ENCODE measurements at places on chromosomes 4 and X.

DNA sequence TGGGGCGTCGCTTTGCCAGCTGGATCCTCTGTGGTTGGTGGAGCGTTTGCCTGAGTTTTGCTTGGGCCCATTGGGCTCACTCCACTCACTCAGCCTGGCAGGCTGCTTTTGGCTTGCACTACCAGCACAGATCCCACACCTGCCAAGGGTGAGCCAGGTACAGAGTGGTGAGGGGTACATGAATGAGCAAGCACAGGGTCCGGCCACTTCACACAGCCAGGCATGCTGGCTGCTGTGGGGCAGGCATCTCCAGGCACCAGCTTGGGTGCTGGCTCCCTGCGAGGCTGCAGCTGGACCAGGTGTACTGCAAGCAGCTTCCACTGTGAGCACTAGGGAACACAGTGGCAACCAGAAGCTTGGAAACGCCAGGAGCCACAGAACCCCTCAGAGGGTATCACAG lies 60.1 kb upstream of the NPNT start:
- no peak for DNase-seq

GRCh38 chr4:125316401-125316790 lies 1.6 kb downstream of the FAT4 start:
- peak; percentile 77 for DNase-seq

DNA sequence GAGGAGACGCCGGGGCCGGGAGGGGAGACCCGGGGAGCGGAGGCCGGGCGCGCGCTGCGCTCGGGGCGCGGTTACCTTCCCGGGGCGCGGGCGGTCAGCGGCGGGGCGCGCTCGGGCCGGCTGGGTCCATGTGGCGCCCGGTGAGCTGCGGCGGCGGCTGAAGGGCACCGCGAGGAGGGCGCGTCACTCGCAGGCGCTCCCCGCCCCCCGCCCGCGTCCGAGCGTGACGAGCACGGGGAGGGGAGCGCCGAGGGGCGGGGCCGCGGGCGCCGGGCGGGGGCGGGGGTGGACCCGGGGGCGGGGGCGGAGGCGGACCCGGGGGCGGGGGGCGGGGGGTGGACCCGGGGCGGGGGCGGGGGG lies at the start of gene CPLX1:
Gene CPLX1, minus strand, starts transcription at position 159 of the 360 bp plus-strand sequence. CDS start 1,607 bp downstream, outside the sequence.
- DNase-seq = no peak

DNA sequence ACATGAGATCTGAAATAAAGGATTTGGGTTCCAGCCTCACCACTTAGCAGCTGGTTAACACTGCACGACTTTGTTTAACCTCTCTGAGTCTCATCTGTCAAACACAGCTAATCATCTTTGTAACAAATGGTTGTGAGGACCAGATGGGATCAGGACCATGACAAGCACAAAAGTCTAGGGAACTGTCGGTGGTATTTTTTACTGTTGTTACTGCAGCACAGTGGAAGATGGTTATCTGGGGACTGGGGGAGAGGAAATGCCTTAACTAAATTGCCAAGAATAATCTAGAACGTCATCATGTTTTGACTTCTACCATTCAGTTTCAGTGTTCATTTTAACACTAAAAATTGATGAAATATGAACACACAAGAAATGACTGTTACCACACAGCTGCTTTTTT lies 99.5 kb downstream of the ADGRA3 start:
- DNase-seq = no peak

DNA sequence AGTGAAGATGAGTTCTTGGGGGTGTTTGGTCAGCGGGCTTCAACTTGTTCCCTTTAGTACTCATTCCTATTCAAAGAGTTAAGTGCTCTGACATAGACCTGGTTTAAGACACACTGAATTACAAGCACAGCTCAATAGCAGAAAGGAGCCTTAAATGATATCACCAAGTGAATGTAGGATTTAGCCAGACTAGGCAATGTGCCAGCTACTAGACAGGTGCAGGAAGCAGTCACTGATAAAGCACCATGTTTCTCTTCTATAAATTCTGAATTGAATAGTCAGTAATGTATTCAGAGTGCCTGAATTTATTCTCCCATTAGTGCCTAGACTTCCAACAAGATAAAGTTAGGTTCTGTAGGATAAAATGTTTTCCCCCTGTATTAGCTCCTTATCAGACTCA lies 63.6 kb downstream of the ASB9 start:
- DNase-seq = no peak

- DNase-seq = no peak
These were observed 156.7 kb downstream of the SPRY1 start for GRCh38 chr4:123553279-123553678.

GRCh38 chrX:77930581-77930980 lies 20.1 kb downstream of the ATP7A start:
- no peak for DNase-seq

- DNase-seq = no peak
These were observed 3.9 kb upstream of the SYN1 start for GRCh38 chrX:47623540-47624027.

- no peak for DNase-seq
These were observed 124.1 kb upstream of the WDR1 start for GRCh38 chr4:10240691-10241090.

DNA sequence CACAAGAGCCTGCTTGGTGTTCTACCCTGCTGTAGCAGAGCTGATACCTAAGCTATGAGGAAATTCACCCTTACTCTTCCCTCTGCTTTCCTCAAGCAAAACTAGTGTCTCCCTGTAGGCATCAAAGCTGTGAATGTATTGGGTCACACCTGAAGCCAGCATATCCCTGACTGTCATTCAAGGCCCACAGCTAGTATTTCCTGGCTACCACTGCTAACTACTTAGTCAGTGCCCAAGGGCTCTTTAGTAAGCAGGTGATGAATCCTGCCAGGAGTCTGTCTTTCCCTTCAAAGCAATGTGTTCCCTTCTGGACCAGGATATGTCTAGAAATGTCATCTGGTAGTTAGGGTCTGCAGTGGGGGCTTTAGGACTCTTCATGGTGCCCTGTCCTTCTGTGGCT lies 125.7 kb downstream of the RPA4 start:
- no peak for DNase-seq

DNA sequence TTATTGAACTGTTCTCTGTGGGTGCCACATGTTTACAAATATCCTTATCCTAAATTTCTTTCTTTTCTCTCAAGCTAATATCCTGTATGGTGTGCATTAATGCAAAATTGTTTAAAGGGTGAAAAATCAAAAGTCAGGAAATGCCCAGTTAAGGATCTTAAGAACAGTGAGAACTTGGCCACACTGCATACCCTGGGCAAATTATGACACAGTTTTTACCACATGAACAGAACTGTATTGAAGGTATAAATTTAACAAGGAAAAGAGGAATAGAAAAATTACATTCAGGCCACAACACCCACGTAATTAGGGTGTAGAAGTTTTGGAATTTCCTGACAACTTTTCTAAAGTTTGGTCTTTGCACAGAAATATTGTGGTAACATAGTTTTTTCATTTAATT lies 94.4 kb upstream of the HCCS start:
- no peak for DNase-seq

GRCh38 chrX:63664741-63665140 lies 120.3 kb downstream of the ARHGEF9 start:
- no peak for DNase-seq

DNA sequence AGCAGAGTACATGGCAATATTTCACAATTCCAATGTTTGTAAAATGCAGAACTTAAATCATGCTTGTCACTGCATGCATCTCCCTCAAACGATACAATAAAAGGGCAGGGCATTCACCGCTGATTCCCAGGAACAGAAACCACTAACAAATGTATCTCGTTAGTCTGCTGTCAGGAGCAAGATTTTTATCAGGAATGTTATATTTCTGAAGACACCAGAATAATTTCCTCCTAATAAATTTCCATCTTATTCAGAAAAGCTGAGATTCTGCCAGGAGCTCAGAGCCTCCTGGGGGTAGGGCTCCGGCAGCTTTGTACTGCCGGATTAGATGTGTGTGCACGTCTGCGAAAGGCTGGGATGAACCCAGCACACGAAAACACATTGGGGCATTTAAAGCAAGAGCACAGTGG lies 54.0 kb upstream of the LDB2 start:
- DNase-seq = no peak

DNA sequence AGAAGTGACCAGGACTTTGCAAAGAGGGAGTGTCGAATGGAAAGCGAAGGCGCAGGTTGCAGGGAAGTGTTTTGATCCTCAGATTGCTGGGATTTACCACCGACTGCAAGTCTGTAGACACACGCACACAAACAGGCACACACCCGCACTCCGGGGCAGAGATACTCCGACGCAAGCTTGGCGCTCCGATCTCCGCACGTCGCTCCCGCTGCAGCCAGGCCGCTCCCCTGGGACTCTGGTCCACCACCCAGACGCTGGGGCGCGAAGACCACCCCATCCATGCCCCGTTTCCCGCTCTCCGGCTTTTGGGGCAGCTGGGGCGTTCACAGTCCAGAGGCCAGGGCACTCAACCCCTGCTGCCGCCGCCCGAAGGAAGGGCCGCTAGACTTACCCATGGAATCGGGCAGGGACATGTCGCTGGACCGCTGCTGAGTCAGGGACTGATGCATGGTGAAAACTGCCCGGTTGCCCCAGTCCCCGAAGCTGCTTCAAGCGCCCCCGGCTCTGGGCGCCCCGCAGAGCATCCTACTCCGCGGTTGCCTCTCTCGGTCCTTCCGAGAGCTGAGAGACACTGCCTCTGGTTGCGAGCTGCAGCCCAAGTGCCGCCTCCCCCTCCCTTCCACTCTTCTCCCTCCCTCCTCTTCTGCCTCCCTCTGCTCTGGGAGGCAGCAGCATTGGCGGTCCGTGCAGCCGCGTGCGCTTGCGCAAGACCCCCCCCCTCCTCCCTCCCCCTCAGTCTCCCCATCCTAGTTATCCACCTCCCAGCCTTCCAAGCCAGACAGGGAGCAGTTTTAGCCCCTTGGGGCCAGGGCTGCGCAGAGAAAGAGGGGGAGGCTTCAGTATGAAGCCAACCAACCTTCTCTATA lies at the start of gene TMEM255A:
Gene TMEM255A, minus strand, starts transcription at position 601 of the 866 bp plus-strand sequence. Its CDS starts 152 bp downstream, at position 449.
- no peak for DNase-seq

DNA sequence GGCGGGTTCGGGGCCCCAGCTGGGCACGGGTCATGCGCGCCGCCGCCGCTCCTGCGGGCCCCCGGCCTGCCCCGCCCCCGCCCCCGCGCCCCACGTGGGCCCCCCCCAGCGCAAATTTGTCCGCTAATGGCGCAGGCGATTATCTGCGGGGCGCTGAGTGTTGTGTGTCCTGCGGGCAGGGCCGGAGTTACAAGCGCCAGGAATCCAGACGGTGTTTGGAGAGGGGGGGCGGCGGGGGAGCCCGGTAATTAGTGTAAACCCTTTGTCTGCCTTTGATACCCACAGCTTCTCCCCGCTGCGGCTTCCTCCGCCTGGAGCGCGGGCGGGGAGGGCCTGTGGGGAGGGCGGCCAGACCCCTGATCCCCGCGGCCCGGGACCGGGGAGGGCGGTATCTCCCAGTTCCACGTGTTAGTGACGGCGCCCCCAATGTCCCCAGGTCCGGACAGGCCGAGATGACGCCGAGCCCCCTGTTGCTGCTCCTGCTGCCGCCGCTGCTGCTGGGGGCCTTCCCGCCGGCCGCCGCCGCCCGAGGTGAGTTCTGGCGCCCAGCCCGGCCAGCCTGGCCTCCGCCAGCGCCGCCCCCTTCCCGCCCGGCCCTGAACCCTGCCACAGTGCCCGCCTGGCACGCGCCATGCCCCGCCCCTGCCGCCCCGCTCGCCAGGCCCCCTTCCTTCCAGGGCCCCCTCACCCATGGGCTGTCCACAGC lies 761 bp downstream of the FGFRL1 start:
- DNase-seq = no peak

GRCh38 chrX:153681175-153681574 lies 6.6 kb upstream of the SLC6A8 start:
- DNase-seq = peak; percentile 58
